SJSA1 (cell line): ENCODE measurements at places on chromosomes 13 and 19. TPM values are rescaled to one million over a fixed set of nuclear protein-coding genes. Genes with fewer than 3 reads are reported as not detected.

ZNF439 gene
- 0.06 and 1.5 TPM in 2 replicates for total RNA-seq

TINCR gene
- total RNA-seq = not detected in 2 replicates

- DNase-seq = no peak
Measured at GRCh38 chr19:55379174-55379573, 2.5 kb downstream of the TMEM190 start.

PCDH9 gene
- total RNA-seq = 1.1 and 2.2 TPM in 2 replicates

SULT2B1 gene
- total RNA-seq = 0.37 and 1.1 TPM in 2 replicates

GRCh38 chr13:24203811-24204210 is 43.3 kb downstream of the SPATA13 start:
- DNase-seq = no peak
